PC-9 (cell line): ENCODE measurements at places on chromosomes 2 and 18. TPM values are rescaled to one million over a fixed set of nuclear protein-coding genes. Genes with fewer than 3 reads are reported as not detected.

Gene TRAPPC12
- total RNA-seq: 69.3 and 77.6 TPM in 2 replicates

Gene SLC11A1
- 0.35 and 0.44 TPM in 2 replicates for total RNA-seq

- H3K27ac ChIP-seq: peak overlapping the region; percentile 86
- H3K27me3 ChIP-seq: no peaks in the 10 kb centered on the region
- H3K4me1 ChIP-seq: peaks cover 19% of the 10 kb centered on the region
- no peak for DNase-seq
- H3K36me3 ChIP-seq: peaks cover 12% of the 10 kb centered on the region
These were observed 748 bp downstream of the LIPG start for GRCh38 chr18:49562481-49563129.

GRCh38 chr2:134148843-134149472 is 104.9 kb upstream of the MGAT5 start:
- H3K4me3 ChIP-seq: no peak overlapping the region
- no peak for DNase-seq
- H3K27ac ChIP-seq: no peak overlapping the region

GRCh38 chr18:32548688-32549087 is 78.0 kb upstream of the GAREM1 start:
- DNase-seq: no peak
- no peak overlapping the region for H3K27ac ChIP-seq
- H3K36me3 ChIP-seq: no peaks in the 10 kb centered on the region
- no peak overlapping the region for H3K4me3 ChIP-seq

DNA sequence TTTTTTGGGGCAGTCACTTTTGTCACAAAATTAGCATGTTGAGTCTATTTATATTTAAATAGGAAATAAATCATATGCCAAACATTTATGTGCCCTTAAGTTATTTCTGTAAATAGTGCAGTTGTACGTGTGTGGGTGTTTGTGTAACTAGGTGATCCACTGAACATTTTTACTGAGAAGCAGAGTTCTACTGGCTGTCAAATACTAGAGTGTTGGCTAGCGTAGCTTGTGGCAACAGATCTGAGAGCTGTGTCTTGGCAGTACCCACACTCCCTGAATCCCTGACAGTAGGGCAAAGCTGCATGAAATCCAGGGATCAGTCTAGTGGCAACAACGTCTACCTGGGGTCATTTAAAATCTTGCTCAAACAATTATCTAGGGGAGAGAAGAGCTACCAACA is 273.1 kb upstream of the SLC8A1 start:
- no peak overlapping the region for H3K27ac ChIP-seq
- peaks cover 21% of the 10 kb centered on the region for H3K4me1 ChIP-seq
- no peak overlapping the region for H3K4me3 ChIP-seq
- no peaks in the 10 kb centered on the region for H3K27me3 ChIP-seq

DNA sequence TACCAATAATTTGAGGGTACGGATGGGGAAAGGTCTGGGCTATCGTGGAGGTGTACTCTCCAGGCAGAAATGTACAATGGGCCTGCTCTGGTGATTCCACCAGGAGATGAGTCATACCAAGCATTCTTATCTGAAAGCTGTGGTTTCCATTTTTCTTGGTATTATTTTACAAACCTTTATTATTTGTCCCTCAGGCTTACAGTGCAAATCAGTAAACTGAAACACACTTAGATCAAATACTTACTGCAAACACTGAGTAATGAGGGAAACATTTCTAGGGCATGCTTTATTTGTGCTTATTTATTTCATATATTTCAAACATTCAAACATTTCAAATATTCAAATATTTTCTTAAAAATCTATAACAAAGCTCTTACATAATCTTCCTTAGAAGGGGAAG is 319.8 kb downstream of the RND3 start:
- no peak overlapping the region for H3K4me3 ChIP-seq
- H3K4me1 ChIP-seq: peaks cover 48% of the 10 kb centered on the region
- no peaks in the 10 kb centered on the region for H3K36me3 ChIP-seq
